ENCODE measurements at places on chromosomes 6 and 20.
A peak's percentile ranks its signal among the peaks of the same experiment; 100 is the strongest.

DNA sequence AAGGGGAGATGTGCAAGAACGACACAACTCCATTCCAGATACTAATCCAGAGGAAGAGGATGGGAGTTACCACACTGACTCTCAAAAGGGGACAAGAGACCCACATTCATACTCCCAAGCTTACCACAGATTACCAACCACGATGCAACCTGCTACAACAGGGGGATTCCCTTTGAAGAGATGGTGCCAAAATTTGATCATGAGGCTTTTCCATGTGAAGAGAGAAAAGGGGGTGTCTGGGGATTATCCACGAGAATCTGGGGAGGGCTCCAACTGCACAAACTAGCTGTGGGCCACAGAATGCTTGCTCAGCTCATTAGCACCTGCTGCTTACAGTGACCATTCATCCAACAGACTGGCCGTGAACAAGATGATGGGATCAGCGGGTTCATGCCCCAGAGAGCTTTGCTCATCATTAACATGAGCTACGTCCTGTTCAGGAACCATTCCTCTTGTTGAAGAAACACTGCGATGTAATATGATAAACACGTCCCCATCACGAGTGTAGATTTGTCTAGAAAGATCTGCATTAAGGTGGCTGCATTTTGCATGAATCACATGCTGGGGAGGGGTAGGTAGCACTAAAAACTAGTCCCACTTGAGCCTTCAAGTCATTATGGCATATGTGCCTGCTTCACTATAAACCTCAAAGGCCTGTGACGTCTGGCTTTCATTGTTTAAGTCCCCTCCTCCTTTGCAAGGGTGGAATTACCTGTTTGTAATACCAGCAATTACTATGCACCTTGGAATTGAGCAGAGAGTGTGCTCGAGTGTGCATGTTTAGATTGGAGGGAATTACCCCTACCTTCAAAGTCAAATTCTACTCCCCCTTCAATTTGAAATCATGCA, 4.0 kb downstream of the PLAGL2 start:
- DNase-seq, result no peak

GRCh38 chr6:87791982-87792381, 89.9 kb upstream of the AKIRIN2 start:
- no peak for DNase-seq

DNA sequence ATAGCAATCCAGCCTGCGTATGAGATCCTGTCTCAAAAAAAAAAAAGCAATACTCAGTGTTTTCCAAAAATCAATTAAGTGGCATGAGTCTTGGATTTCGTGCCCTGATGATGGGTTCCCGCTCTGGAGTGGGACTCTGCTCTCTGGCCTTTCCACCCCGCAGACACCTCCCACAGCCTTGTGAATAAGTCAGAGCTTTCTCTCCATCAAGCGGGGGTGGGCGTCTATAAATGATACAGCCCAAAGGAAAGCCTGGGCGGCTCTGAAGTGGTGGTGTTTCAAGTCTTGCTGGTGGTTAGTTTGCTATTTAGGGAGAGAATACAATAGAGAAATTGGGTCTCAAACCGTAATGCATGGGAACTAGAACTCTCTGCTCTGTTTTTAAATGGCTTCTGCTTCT, 52.5 kb upstream of the TAGAP start:
- DNase-seq, result no peak

DNA sequence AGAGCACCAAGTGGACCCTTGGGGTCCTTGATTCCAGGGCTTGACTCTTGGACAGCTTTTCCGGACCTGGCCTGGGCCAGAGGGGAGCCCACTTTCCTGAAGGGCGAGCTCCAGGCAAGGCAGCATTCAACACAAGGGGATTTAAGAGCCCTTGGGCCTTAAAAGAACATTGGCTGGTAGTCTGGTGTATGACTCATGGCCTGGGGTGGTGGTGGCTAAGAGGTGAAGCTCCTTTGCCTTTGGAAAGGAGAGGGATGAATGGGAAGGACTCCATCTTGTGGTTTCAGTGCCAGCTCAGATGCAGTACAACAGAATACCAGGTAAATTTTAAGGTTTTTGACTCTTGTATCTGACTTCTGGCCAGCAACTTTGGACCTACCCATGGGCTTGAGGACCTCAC, 760.7 kb downstream of the GRIK2 start:
- DNase-seq, result peak; percentile 8

DNA sequence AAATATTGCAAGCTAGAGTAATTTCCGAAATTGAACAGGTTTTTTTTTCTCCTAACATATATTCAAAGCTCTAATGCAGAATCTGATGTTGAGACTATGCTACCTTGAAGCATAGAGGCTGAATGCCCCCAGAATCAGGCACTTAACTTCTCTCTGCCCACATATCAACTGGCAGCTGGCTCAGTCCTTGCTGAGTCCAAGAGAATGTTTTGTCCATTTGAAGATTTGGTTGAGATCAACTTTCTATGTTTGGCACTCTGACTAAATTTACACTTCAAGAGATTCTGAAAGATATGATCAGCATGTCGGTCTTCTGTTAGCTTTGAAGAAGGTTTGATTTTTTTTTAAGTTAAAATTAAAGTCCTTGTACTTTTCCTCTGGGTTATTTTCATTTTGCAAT, 1298.1 kb downstream of the EPHA7 start:
- DNase-seq, result no peak

DNA sequence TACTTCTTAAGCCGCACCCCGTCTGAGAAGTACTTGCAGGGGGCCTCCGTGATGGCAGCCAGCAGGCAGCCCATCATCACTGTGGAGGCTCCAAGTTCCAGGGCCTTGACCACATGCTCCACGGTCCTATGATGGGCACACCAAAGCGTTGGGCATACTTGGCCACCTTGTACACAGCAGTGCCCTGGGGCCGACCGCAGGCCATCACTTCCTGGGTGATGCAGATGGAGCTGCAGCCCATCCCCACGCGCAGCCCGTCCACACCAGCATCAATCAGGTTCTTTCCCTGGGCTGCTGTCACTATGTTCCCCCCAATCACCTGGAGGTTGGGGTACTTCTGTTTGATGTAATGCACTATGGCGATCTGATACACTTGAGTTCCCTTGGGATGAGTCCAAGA, 19.8 kb upstream of the RNF144B start:
- DNase-seq, result no peak

DNA sequence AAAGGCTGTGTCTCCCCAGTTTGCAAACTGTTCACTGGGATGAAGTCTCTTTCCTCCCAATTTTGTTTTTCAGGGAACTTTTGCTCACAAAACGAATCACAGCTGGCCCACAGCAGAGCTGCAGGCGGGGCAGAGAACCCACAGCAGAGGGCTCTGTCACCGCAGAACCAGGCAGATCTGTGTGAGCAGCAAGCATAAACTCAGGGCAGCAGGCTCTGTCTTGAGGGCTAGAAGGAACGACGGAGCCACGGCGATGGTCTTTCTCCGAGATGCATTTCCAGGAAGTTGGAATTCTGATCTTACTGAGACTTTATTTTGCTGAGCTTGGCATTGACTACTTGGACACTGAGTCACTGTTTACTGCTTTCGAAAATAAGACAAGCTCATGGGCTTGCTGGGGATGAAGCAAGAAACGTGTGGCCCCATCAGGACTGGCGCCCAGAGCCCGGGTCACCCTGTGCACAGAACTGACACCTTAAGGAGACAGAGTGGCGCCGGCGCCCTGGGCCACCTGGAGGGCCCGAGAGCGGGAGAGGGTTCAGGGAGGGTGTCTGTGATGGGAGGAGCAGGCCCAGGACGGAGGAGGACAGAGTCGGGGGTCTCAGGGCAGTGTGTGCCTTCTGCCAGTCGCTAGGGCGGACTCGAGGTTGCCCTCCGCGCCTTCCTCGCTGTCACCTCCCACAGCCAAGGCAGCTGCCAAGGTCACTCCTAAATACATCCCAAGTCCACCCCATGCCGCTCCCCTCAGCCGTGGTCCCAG, 106.3 kb upstream of the NXT1 start:
- DNase-seq, result no peak

GRCh38 chr6:161137320-161137719, 136.5 kb downstream of the AGPAT4 start:
- DNase-seq, result no peak

- no peak for DNase-seq
Measured at GRCh38 chr20:21577551-21577950, 63.7 kb upstream of the NKX2-2 start.

DNA sequence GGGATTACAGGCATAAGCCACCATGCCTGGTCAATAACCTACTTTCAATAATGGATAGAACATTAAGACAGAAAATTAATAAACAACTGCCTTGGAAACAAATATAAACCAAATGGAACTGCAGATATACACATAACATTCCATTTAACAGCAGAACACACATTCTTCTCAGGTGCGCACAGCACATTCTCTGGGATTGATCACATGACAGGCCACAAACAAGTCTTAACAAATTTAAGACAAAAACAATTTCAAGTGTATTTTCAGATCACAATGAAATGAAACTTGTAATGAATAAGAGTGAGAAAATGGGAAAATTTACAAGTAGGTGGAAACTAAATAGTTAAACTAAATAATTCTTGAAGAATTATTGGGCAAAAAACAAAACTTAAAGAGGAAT, 167.9 kb downstream of the TBX18 start:
- no peak for DNase-seq

- DNase-seq, result no peak
Measured at GRCh38 chr6:97052152-97052787, 127.7 kb downstream of the KLHL32 start.

- no peak for DNase-seq
Measured at GRCh38 chr6:157537556-157537955, 156.6 kb downstream of the ZDHHC14 start.

- no peak for DNase-seq
Measured at GRCh38 chr6:33206864-33207551, 1.3 kb upstream of the RING1 start.

GRCh38 chr6:31304683-31305082, 32.8 kb upstream of the HLA-C start:
- DNase-seq, result no peak

GRCh38 chr6:57435475-57436160, 118.2 kb downstream of the PRIM2 start:
- no peak for DNase-seq

- DNase-seq, result no peak
Measured at GRCh38 chr6:5729813-5730517, 276.8 kb downstream of the NRN1 start.

- no peak for DNase-seq
Measured at GRCh38 chr6:21592953-21593352, 598 bp upstream of the SOX4 start.

GRCh38 chr6:40947876-40948526, 91.0 kb downstream of the UNC5CL start:
- DNase-seq, result peak; percentile 63

Data from ELF-1 (cell line).